ENCODE measurements at places on chromosomes 11 and 22.

- no peak for DNase-seq
Observed at GRCh38 chr11:73249304-73249703, 22.8 kb upstream of the P2RY6 start.

DNA sequence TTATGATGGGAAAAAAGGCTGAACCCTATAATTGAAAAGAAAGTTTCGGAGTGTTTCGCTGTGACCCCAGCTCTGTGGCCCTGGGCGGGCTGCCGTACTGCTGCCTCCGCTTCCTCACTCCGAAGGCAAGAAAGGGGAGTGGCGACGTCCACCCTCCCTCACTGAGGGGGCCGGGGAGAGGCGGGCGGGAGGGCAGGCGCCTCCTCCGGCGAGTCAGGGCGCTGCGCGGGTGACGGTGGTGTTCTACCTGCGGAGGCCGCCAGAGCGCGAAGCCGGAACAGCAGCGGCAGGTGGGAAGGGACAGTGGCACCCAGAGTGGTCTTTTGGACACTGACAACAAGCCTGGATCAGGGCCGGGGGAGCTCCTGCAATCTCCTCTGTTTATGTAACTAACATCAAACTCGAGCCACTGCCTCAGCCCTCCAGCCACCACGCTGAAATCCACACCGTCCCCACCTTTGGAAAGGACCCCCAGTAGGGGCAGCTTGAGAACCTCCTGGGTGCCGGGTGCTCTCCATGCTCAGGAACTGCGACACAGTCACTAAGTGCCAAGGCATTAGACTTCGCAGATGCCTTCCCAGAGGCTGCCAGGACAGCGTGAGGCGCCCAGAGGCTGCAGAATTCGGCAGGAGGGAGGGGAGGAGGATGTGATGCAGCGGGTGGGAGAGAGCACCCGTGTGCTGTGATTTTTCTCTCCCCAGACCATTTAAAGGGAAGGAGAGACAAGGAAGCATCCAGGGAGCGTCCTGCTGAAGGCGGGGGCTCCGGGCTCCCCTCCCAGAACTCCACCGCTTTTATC lies 25.5 kb downstream of the BID start:
- DNase-seq, result no peak

- peak; percentile 28 for DNase-seq
Observed at GRCh38 chr11:66745356-66746235, 16.6 kb upstream of the SPTBN2 start.

DNA sequence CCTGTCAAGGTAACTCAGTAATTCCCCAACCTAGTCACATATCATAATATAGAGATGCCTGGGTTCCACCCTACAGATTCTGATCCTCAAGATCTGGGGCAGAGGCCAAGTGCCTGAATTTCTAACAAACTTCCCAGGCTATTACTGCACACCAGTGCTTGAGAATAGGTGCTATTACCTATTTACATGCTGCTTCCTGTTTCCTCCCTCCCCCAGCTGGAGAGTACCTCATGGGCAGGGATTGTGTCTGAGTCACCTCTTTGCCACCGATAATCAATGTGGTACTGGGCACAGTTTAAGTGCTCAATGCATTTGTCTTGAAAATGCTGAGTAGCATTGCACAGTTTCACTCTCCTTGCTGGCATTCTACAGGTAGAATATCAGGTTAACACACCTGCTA lies 582.2 kb upstream of the CADM1 start:
- no peak for DNase-seq

DNA sequence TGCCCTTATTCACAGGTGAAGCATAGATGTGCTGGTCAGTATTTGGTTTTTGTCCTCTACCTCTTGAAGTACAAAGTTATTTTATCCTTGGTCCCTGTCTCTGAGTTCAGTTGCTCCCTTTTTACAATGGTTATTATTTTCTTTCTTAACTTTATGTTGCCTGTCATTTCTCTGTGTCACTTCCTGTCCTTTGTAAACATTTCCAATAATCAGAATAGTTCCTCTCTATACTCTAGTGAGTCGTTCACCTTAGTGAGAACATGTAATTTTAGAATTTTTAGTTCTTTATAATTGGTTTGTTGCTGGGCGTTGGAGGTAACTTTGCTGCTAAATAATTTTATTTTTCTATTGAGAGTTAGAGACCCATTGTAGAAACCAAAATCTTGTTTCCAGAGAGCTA lies 16.0 kb downstream of the CSTPP1 start:
- DNase-seq, result no peak

DNA sequence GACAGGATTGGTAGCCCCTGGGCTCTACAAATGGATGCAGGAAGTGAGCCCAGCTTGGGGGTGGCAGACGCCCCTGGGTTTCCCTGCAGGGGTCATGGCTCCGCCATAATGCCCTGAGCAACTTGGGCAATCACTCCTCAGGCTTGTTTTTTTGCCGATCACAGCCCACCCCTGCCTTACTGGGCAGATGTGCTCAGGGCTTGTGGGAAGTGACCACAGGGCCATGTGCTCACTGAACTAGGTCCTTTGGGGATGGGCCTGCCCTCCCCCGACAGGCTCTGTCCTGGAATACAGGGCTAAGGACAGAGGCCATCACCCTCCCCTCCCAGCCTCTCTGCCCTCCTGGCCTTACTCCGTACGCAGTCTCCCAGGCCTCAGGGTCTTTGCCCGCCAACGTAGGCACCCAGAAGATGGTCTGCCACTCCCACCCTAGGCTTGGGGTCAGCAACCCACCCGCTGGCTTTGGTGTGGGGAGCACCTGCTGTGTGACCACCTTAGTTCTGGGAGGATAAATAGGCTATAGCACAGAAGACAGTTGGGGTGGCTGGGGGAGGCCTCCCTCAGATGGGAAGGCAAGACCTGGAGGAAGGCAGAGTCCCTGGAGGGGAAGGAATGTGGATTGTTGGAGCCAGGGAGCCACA lies 3.8 kb downstream of the RPLP2 start:
- DNase-seq, result no peak

DNA sequence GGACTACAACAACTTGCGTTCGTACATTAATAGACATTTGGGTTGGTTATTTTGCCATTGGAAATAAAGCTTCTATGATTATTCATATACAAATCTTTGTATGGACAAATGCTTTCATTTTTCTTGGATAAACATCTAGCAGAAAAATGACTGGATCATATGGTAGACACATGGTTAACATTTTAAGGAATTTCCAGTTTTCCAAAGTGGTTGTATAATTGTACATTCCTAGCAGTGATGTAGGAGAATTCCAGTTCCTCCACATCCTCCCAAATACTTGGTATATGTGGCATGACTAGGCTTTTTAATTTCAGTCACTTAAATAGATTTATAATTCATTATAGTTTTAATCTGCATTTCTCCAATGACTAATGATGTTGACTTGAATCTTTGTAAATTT lies 246.2 kb upstream of the NCAM1 start:
- DNase-seq, result no peak

GRCh38 chr22:49929211-49929979 lies 11.0 kb downstream of the CRELD2 start:
- DNase-seq, result peak; percentile 53

- no peak for DNase-seq
Observed at GRCh38 chr22:28125799-28126198, 206.7 kb upstream of the PITPNB start.

DNA sequence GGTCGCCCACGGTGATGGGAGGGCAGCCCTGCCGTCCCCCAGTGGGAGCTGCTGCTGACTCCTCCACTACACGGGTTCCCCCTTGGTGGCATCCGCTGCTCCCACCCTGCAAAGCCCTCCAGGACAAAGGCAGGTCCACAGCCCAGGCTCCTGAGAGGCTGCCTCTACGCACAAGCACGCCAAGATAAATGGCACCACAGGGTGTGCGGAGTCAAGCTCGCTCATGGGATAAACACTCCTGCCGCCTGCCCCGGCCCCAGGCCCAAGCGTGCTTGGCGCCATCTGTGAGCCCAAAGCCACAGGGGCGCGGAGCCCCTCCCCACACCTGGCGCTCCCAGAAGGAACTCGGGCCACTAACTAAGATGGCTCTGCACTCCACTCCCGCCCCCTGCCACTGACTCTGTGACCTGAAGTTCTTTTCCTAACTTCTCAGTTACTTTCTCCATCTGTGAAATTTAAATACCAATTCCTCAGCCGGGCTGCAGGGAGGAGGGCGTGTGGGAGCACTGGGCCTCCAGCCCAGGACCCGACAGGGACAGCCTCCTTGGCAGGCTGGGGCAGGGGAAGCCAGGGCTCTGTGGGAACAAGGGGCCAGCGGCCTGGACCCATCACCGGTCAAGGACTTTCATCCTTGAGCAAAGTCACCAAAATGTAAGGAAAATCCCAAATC lies 14.9 kb downstream of the EHD1 start:
- peak; percentile 59 for DNase-seq

GRCh38 chr11:122709039-122709760 lies 53.7 kb downstream of the UBASH3B start:
- DNase-seq, result no peak

GRCh38 chr11:115736146-115736545 lies 231.9 kb upstream of the CADM1 start:
- no peak for DNase-seq

DNA sequence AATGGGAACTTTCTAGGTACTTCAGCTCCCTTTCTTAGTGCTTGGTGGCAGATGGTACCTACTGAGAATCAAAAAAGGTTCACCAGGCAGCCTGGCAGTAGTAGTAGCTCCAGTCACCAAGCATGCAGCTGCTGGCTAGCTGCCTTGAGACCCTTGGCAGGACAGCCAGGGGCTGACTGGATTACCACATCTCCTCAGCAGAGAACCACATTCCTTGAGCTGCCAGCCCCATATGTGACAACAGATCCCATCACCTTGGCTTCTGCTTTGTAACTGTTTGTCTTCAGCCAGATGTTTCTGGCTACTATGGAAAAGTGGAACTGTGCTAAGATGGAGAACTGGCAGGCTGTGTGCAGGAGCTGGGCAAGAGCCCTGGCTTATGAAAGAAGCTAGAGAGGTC lies 39.6 kb upstream of the CHRM4 start:
- no peak for DNase-seq

DNA sequence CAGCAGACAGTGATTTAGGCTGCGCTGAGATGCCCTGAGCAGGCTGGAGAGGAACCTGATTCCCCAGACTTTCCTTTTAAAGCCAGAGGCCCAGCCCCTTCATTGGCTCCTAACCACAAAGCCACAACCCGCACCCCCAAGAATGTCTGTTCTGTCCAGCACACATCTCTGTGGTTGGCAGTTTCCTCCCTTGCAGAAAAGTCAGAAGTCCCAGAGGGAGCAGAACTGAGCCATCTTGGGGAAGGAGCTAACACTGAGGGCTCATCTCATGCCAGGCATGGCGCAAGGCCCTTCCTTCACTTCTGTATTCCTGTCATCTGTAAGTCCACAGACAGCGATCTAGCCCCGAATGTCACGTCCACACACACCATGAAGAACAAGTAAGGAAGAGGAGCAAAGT lies 97.1 kb upstream of the SYT13 start:
- no peak for DNase-seq

DNA sequence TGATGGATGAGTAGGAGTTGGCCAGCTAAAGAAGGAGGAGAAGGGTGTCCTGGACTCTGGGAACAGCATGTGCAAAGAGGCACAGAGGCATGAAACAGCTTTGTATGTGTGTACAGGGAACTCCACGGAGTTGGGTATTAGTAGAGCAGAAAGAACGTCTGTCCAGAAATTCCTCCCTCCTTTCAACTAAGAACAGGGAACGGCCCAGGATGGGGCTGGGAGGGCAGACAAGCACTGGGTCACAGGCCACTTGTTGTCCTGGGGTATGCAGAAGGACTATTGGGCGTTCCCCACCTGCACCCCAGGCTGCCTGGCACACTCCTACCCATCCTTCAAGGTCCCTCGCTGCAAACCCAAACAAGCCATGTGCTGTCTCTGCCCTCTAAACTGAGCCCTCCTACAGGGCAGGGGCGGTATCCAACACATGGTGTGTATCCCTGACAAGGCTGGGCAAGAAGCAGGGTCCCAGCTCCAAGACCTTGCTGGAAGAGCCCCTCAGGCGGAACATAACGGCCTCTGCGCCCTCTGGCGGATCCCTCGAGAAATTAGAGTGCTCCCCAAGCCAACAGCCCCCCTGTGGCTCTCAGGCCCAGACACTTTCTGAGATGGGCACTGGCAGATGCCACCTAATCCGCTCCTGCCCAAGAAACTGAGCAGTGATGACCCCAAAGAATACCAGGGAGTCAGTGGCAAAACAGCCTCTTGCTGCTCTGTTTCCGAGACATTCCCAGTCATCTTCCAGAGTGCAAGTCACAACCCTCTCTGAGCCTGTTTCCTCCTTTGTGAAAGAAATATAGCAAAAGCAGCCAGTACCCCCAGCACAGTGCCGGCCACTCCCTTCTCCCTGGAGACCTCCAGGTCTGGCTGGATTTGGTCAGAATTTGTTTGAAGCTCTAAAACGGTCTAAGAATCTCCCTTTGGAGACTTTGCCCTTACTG lies 1.6 kb upstream of the ELFN2 start:
- peak; percentile 76 for DNase-seq

DNA sequence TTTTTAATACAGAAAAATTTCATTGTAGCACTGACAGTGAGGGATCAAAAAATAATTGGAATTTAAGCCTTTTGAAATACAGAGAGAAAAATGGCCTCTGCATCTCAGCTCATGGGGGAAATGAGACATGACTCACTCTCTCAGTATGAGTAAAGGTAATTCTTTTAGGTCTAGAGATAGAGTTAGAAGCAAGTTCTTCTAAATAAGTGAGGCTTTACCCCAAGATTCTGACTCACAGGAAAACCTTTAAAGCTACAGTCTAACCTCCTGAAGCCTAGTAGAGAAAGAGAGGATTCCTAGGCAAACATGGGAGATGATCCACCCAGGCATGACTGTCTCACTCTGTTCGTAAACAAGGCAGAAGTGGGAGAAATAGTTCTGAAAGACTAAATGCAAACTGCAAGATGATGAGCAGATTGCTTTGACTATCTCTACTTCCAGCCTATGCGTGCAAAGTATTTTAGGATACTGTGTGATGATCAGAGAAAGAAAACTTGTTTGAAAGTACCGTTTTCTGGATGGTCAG lies 1003.3 kb upstream of the CCDC90B start:
- no peak for DNase-seq

GRCh38 chr11:36376888-36377758 lies 81.0 kb downstream of the PRR5L start:
- DNase-seq, result peak; percentile 42

DNA sequence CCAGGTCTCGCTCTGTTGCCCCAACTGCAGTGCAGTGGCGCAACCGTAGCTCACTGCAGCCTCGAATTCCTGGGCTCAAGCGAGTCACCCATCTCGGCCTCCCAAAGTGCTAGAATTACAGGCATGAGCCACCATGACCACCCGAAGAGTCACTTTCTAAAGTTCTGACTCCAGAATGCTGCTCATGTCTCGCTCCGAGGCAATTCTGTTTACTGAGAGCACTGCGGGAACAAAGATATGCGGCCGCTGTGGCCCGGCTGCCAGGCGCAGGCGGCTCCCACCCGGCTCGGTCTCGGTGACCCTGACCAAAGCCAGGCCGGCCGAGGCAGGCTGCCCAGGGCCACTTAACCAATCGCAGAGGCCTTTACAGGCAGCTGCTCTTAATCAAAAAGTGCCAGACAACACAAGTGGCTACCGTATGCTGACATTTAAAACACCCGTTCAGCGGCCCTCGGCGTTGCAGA lies 78.7 kb downstream of the PHF21B start:
- no peak for DNase-seq

- no peak for DNase-seq
Observed at GRCh38 chr11:84947970-84948580, 679.1 kb downstream of the DLG2 start.

Data from WERI-Rb-1 (cell line).